HCEC 1CT (cell line): ENCODE measurements at places on chromosomes 1 and 21.

DNA sequence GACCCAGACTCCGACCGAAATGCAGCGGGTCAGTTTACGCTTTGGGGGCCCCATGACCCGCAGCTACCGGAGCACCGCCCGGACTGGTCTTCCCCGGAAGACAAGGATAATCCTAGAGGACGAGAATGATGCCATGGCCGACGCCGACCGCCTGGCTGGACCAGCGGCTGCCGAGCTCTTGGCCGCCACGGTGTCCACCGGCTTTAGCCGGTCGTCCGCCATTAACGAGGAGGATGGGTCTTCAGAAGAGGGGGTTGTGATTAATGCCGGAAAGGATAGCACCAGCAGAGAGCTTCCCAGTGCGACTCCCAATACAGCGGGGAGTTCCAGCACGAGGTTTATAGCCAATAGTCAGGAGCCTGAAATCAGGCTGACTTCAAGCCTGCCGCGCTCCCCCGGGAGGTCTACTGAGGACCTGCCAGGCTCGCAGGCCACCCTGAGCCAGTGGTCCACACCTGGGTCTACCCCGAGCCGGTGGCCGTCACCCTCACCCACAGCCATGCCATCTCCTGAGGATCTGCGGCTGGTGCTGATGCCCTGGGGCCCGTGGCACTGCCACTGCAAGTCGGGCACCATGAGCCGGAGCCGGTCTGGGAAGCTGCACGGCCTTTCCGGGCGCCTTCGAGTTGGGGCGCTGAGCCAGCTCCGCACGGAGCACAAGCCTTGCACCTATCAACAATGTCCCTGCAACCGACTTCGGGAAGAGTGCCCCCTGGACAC is 534 bp downstream of the C1orf56 start:
- peak; percentile 74 for DNase-seq

GRCh38 chr1:102751111-102751510 is 357.2 kb downstream of the COL11A1 start:
- DNase-seq = no peak

GRCh38 chr1:4653328-4653660 is 1.1 kb upstream of the AJAP1 start:
- DNase-seq = no peak

DNA sequence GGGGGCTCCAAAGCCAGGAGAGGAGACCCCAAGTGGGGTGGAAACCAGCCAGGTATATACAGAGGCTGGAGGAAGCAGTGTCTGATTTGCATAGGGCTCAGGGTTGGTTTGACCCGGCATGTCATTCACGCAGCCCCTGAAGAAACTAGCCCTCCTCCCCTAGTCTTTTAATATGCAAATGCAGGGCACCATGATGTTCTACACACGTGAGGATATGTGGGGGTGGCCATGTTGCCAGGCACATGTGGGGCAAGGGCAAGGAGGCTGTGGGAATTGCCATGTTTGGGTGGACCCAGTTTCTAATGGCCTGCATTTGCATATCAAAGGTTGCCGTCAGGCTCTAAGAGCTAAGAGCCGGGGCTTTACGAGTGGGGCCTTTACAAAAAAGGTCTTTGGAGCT is 12.0 kb upstream of the RHOU start:
- no peak for DNase-seq

DNA sequence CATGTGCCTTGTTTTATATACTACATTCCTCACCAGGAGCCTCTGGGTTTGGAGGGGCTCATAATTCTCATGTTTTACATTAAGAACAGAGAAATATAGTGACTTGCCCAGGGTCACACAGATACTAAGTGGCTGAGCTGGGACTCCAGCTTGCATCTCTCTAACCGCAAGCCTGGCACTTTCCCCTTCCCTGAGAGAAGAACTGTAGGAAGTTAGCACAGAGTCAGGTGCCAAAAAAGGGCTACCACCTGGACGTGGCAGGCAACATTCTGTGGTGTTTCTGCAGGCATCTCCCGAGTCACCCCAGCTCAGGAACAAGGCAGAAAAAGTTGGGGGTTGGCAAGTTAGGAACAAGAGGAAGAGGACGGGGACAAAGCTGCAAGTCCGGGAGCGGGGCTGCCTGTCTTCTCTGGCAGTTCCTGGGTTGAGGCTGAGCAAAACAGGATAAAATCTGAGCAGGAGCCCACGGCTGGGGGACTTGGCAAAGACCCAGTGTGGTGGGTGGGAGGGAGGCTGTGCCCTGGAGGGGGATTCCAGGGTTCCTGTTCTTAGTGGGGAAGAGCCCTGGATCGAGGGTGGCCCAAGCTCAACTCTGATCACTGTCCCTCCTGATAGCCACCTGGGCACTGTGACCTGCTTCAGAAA is 9.8 kb downstream of the PLA2G5 start:
- DNase-seq = no peak

GRCh38 chr1:158248118-158248517 is 6.1 kb upstream of the CD1A start:
- no peak for DNase-seq

GRCh38 chr1:7454895-7455784 is 316.0 kb upstream of the VAMP3 start:
- no peak for DNase-seq

- DNase-seq = no peak
Measured at GRCh38 chr1:39199593-39199992, 4.9 kb upstream of the MACF1 start.

GRCh38 chr1:168297019-168297730 is 16.5 kb downstream of the TBX19 start:
- no peak for DNase-seq

DNA sequence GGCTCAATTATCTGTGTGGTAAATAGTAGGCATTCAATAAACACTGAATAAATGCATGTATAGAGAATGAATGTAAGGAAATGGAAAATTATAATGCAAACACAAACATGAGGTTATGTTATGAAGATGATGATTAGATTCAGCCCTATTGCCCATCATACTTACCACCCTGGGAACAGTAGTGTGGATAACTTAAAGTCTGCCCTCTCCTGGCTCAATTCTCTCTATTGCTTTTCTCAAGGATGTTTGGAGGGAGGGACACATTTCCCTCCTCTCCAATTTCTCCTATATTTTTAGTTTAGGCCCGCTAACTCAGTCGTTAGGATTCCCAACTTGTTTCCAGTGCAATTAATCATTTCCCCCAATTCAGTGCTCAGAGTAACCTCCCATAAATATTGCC is 101.5 kb upstream of the TNR start:
- no peak for DNase-seq

GRCh38 chr1:26239936-26240335 is 5.9 kb downstream of the CEP85 start:
- no peak for DNase-seq

- no peak for DNase-seq
Measured at GRCh38 chr1:246151796-246152434, 355.2 kb downstream of the SMYD3 start.

- no peak for DNase-seq
Measured at GRCh38 chr1:190098107-190098506, 379.6 kb downstream of the BRINP3 start.

- DNase-seq = no peak
Measured at GRCh38 chr1:168945870-168946269, 160.6 kb upstream of the ATP1B1 start.

DNA sequence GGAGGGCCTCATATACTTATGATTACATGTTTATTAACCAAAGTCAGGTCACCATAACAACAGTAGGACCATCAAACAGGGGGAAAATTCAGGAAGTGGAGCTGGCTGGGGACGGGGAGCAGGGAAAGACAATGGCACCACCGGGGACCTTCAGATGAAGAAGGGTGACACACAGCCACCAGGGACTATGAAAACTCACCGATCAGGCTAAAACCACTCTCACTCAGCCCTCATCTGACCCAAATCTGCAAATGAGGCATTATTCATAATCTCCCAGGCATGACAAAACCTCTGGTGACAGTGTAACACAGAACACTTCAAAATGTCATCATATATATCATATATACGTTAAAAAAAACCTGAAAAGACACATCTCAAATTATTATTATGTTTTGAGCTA is 11.2 kb downstream of the MKNK1 start:
- DNase-seq = no peak

- no peak for DNase-seq
Measured at GRCh38 chr1:116913941-116914340, 4.2 kb downstream of the PTGFRN start.

- peak; percentile 39 for DNase-seq
Measured at GRCh38 chr1:221045842-221046831, 166.9 kb downstream of the HLX start.

DNA sequence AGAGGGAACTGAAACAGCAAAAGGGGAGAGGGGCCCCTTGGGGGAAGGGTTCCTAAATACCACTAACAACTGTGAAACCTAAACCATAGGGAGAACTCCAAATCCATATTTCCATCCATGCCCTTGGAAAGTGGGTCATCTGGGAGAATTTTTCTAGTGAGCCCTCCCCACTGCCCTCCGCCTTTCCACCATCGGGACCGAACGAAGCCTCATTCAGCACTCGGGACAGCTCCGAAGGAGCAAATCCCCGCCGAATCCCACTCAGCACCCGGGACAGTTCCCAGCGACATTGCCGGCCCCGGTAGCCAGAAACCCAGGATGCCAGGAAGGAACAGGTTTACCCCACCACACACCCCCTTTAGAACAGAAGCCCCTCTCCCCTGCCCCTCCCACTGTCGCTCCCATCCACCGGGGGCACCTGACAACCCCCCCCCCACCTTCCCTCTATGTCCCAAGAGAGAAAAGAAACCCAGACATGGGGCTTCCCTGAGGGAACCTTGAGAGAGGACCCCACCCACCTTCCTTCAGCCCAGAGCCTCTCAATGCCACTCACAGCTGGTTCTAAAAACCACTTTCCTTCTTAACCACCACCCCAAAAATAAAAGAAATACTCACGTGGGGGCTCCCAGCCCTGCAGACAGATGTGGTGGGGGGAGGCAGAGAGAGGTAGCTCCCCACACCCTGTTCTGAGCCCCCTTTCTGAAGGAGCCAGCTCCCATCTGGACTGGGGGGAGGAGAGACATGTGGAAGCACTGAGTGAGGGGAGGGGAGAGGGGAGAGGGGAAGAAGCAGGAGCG is 4.5 kb downstream of the DLGAP3 start:
- DNase-seq = peak; percentile 24

- DNase-seq = peak; percentile 63
Measured at GRCh38 chr1:235783148-235783776, 83.4 kb downstream of the LYST start.
